ENCODE measurements at places on chromosomes 3 and 15. TPM values are rescaled to one million over a fixed set of nuclear protein-coding genes. Genes with fewer than 3 reads are reported as not detected.

Gene CHDH
- 5.0 TPM for total RNA-seq

Gene PRR20G
- not detected for total RNA-seq

Gene NDN
- 38.9 TPM for total RNA-seq

Gene EIF4A2
- total RNA-seq: 260 TPM

Gene LYZL4
- total RNA-seq: not detected

Gene NOX5
- total RNA-seq: not detected

DNA sequence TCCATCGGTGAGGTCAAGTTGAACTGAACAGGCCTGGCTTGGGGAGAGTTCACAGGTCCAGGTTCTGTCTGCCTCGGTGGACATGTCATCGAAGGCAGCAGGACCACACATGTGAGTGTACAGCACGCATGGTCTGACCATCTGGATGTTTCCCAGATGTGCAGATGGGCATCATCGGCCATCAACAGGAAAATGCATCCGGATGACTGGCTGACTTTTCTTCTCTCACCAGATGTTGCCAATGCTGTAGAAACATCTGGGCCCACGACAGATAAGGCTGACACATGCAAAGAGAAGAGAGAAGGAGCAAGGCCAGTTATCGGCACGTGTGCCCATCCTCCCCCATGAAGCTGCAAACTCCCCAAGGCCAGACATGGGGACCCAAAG, 45.1 kb downstream of the NOX5 start:
- DNase-seq: no peak

DNA sequence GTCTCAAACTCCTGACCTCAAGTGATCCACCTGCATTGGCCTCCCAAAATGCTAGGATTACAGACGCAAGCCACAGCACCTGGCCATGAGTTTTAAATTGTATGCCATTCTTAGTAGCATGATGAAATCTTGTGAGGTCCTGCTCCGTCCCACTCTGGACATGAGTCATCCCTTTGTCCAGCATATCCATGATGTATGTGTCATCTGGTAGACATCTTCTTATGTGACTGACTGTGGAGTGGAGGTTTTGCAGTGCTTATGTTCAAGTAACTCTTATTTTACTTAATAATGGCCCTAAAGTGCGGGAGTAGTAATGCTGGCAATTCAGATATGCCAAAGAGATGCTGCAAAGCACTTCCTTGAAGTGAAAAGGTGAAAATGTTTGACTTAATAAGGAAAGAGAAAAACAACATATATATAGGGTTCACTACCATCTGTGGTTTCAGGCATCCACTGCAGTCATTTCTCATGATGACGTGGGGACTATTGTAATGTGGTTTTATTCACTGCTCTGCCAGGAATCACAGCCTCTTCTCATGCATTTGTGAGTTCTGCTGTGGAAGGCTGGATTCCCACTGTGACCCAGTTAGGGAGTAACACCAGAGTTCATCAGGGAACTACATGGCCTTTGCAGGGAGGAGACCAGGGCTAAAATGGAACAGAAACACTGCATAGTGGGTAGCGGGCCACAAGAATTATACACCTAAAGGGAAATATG, 204.6 kb upstream of the STRIT1 start:
- DNase-seq: no peak

- no peak for DNase-seq
Observed at GRCh38 chr15:69424001-69424400, 9.9 kb downstream of the KIF23 start.

DNA sequence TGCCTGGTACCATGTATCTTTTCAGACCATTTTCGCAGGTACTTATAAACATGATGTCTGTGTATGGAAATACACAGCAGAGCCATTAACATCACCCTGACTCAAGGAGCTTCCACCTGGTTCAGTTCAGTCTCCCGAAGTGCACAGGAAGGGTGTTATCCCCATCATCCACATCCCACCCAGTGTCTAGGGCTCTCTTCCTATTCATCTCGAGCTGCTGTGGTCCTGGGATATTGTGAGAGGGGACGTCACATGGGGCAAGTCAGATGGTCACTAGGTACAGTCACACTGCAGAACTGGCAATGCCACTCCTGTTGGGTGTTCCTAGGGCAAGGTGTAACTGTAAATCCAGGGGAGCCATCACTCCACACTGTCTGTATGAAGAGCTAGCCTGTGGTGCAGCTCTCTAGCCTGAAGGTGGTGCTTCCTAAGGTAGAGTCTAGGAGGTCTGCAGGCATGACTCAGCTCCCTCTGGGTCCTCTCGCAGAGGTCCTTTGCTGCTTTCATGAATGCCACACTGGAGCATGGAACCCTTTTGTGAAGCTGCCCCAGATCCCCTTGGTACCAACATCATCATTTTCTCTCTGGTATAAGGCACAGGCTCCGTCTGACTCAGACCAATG, 13.9 kb downstream of the ISLR2 start:
- DNase-seq: no peak

DNA sequence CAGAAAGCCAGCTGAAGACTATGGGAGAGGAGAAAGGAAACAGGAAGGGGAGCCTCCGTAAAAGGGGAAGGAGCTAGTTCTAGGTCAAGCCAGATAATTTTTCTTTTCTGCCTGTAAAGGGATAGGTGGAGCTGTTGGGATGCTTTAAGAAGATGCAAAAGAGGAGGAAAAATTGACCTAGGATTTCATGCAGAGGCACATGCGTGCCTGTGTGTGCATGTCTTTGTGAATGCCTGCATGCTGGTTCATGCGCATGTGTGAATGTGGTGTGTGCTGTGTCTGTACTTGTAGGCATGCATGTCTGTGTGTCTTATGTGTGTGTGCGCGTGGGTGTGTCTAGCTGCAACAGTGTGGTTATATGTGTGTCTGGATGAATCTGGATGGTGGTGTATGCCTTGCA, 27.3 kb downstream of the CCDC33 start:
- DNase-seq: no peak

- no peak for DNase-seq
Observed at GRCh38 chr15:76116138-76116885, 56.5 kb downstream of the TMEM266 start.

DNA sequence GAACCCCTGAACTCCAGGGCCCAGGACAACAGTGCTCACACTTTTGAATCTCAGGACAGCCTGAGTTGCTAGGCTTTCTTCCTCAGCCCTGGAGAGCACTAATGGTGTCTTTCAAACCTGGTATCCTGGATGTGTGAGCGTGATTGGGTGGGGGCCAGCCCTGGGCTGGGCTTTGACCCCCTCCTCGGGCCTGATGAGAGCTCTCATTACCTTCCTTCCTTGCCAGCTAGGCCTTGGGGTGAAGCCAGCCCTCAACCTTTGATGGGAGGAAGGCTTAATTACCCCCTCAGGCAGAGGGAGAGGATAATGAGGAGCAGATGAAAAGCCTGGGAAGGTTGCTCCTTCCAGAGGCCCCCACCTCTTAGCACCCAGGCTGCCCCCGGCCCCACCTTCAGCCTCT, 31.1 kb upstream of the INSYN1 start:
- DNase-seq: no peak

DNA sequence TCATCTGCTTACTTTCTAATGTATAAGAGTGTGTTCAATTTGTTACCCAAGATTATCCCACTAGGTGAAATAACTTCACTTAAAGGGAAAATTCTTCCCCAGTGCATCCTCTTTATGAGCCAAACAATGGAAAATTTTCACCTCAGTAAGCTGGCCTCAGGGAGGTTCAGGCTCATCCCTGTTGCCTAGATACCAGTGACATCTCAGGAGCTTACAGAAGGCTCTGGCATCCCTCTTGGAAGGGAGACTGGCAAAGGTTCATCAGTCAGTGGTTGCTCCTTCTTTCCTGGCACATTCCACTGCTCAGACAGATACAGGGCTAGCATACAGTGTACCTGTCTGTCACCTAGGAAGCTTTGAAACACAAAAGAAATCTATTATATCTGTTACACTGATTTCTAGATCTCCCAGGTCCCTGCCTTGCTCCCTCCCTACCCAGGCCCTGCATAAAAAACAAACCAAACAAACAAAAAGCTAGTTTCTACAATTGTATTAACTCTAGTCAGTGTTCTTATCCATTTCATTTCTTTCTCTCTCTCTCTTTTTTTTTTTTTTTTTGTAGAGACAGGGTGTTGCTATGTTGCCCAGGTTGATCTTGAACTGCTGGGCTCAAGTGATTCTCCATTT, 1.7 kb downstream of the IP6K2 start:
- DNase-seq: no peak

DNA sequence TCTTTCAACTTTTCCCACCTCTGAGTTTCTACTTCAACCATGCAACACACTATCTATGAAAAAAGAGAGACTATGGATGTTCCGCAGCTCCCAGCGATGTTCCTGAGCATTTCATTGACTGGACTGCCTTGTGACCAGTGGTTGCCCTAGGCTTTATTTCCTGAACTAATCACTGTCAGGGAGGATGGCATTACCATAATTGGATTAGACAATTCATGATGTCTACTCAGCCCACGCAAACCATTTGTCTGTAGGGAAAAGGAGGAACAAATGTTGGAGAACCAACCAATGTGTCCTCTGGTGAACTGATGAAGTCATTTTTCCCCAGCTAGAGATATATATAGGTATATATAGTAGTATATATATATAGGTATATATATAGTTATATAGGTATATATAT, 229.3 kb upstream of the MCTP2 start:
- DNase-seq: no peak

DNA sequence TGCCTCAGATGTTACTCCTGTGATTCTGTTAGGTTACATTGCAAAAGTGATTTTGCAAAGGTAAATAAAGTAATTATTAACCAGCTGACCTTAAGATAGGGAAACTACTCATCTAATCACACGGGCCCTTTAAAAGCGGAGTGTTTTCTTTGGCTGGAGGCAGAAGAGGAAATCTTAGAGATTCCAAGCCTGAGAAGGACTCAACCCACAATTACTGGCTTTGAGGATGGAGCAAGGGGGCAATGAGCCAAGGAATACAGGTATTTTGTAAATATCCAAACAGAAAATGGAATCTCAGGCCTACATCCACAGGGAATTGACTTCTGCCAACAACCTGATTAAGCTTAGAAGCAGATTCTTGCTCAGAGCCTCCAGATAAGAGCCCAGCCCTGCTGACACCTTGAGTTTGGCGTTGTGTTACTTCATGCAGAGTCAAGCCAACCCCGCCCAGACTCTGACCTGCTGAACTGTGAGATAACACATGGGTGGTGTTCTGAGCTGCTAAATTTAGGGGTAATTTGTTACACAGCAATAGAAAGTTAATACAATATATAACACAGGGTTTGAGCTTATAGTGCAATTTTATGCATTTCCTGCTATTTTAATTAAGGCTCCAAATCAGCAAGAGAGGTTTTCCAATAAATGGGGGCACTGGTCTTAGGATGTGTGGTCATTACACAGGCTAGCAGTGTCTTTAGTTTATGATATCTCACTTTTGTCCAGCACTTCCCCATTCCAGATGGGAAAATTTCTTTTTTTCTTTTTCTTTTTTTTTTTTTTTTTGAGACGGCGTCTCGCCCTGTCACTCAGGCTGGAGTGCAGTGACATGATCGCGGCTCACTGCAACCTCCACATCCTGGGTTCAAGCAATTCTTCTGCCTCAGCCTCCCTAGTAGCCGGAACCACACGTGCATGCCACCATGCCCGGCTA, 19.5 kb downstream of the NFKBIZ start:
- peak; percentile 78 for DNase-seq

DNA sequence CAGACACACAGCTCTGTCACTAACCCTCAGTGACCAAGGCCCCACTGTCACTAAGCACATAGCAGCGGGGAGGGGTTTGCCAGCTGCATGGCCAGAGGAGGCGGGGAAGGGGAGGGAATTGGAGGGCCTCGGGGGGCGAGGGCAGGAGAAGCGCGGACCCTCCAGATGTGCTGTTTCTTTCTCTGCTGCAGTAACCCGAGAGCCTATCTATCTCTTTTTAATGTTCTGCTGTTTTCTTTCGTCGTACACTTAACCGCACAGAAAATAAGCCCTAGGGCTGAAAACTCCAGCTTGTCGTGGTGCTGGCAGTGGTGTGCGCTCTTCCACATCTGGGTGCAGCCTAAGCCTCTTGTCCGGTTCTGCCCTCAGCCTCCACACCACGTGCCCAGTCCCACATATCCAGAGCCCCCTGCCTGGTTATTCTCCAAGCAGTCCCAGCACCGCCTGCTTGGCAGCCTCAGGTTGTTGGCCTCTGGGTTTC, 51.1 kb downstream of the BDH1 start:
- DNase-seq: no peak

DNA sequence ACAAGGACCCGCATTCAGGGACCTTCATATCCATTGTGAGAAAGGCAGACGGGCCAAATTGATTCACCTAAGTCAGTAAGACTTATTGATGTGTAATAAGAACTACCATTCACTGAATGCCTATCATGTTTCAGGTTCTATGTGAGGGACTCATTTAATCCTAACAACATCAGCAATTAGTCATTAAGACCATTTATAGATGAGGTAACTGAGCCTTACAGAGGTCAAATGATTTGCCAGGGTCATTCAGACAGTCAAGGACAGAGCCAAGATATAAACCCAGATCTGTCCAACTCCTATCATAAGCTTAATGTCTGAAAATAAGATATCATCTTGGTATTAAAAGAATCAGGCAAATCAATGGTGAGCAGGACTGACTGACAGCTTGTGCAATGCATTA, 453.8 kb downstream of the MAGI1 start:
- no peak for DNase-seq

- no peak for DNase-seq
Observed at GRCh38 chr3:99761415-99762165, 56.1 kb upstream of the CMSS1 start.

DNA sequence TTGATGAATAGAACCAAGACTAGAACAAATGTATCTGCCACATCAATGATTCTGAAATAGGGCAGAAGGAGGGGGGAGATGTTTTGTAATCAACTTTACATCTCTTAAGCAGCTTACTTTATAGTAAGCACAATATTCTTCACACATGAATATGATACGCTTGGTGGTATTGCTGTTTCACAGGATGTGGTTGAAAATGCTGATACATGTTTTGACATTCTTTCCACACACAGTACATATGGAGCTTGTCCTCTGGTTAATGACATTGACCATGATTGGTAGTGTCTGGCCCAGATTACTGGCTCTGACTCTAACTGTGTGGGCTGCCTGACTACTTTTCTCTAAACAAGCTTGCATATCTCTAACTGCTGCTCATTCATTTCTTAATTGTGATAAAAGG, 168.9 kb downstream of the KLHL25 start:
- no peak for DNase-seq

GRCh38 chr15:98866511-98866910, 141.1 kb downstream of the PGPEP1L start:
- peak; percentile 46 for DNase-seq
